Fibroblast of skin of left biceps (primary cell): ENCODE measurements at places on chromosomes 3 and 15.
A peak's percentile ranks its signal among the peaks of the same experiment; 100 is the strongest.

GRCh38 chr3:66409771-66410754, 90.8 kb downstream of the LRIG1 start:
- no peak for DNase-seq

- peak; percentile 35 for DNase-seq
Observed at GRCh38 chr15:38010395-38010794, 76.0 kb downstream of the TMCO5A start.

DNA sequence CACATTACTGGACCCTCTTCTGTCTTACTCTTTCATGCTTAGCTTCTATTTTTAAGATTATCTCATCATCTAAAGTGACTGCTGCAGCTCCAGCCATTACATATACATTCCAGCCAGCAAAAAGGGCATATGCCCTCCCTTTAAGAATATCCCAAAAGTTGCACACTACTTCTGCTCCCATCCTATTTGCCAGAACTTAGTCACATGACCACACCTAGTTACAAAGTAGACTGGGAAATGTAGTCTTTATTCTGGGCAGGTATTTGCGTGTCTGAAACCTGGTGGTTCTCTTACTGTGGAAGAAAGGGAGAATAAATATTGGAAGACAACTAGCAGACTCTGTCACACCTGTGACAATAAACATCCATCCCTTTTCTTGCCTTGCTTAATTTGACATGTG, 341.6 kb upstream of the NR2E3 start:
- DNase-seq, result no peak

GRCh38 chr3:55194376-55194775, 266.5 kb upstream of the LRTM1 start:
- no peak for DNase-seq

DNA sequence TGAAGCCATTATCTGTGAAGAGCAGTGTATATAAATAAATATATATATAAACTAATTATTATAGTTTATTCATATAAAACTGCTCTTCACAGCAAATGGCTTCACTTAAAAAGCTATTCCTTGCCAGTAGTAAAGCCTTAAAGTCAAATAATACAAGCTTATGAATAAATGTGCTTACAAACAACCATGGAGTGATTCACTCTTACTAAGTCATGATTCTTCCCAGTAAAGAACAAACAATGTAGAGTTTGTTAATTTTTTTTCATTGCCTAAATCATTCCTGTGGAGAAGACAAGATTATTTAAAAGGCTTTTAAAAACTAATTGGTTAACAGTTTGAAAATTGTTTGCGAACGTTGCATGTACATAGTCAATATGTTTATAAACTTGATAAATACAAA, 140.7 kb downstream of the PLCH1 start:
- no peak for DNase-seq

- no peak for DNase-seq
Observed at GRCh38 chr15:68431037-68431791, 749 bp downstream of the ITGA11 start.

DNA sequence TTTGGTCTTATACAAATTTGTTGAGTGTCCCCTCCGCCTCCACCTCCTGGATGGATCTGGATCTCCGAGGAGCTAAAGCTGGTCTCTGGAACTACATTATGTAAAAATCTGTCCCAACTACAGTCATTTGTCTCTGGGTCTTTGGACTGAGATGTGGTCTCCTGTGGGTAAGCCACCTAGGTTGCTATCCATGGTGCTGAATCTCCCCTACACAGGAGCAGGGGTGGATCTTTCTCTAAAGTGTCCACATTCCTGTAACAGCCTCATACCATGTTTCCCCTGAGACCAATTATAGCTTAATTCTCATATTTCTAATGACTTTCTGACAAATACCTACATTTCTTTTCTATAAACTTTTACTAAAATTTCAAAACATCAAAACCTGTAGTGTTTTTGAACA, 625.8 kb downstream of the TAFA4 start:
- no peak for DNase-seq

GRCh38 chr3:123705488-123706285, 120.8 kb upstream of the HACD2 start:
- no peak for DNase-seq

- DNase-seq, result no peak
Observed at GRCh38 chr3:52834871-52835501, at the start of gene MUSTN1. Gene MUSTN1, minus strand, starts transcription at chr3:52835019. Its CDS starts 71 bp downstream, at chr3:52834948.

DNA sequence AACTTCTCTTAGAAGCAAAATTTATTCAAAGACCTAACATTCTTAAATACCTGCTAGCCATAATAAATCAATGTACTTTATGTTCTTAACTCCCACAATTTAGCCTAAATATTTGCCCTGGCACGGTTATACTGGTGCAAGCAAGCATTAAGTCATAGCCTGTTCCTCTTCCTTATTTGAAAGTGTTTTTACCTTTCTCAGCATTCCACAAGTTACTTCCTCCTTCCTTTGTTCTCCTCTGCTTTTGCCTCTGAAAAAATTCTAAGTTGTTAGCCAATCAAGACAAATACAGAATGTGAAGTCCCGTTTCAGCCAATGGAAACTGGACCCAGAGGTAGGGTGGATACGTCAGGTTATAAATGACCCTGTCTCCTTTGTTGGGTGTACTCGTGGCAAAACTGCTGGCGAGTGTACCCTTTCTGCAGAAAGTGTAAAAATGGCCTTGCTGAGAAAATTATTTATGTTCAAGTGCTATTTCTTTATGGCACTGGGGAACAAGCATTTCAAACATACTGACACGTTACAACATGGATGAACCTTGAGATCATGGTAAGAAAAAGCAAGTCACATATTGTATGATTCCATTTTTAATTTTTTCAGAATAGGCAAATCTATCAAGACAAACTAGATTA, 3.1 kb upstream of the TATDN2 start:
- DNase-seq, result no peak
